ENCODE measurements at places on chromosomes 5 and 9.
A peak's percentile ranks its signal among the peaks of the same experiment; 100 is the strongest.

DNA sequence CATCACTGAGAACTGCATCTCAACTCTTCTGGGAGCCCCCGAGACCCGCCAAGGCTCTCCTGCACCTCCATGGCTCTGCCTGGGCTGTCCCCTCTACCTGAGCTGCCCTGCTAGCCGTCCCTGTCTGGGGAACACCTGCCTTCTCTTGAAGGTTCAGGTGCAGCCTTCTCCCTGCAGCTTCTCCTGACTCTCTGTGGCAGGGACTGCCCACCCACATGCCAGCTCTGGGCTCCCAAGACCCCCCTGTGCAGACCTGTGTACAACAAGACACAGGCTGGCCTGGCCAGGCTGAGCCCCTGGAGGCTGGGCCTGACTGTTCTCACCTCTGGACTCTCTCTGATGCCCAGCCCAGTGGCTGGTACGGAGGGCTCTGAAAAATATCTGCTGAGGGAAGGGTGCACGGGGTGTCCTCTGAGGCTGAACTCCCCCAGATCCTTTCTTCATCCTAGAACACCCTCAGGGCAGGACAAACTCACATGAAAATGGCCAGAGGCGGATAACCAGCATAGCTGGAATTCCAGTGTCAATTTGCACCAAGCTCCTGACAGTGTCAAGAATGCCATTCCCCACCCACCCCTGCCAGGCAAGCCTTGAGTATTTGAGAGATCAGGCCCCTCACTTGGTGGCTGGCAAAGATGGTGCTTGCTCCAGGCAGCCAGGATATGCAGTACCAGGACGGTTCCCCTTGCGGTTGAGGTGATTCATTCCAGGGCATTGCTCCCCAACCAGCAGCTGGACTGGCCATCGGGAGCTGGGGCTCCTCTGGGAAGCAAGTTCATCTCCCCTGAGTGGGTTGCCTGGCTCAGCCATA, 40.9 kb upstream of the SLC25A51 start:
- no peak for DNase-seq

- no peak for DNase-seq
Observed at GRCh38 chr5:138722544-138723177, 30.6 kb upstream of the CTNNA1 start.

DNA sequence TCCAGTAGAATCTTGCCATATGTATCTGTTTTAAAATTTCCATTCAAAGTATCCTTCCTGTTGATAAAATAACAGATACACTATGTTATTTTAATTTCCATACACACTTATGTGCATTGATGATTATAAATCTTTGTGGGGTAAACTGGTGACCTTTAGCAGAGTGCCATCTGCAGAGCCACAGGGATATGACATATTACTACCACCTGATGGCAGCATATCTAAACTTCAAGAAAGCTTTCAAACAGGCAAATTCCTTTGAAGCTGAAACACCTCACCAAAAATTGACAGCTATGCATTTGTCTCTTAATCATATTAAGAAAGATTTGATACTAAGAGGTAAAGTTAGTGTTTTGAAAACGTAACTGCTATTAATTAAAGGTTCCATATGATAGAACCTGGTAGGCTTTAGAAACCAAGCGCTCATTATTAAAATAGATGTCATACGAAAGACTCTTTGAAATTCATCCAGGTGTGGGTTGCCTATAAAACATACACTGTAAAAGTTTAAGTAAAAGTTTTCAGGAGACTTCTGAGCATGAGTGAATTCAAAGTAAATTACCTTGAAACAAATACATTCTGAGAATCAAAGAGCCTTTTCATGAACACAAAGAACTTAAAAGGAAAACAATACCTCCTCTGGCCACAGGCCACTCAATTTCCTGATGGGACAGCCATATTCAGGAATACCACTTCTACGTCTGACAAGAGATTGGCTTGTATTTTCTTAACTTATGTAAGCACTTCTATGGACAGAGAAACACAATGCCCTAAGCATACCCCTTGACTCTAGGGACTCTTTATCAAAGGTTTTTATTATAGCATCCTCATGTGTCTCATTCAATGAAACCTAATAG, 93.3 kb downstream of the KIAA0825 start:
- peak; percentile 12 for DNase-seq

DNA sequence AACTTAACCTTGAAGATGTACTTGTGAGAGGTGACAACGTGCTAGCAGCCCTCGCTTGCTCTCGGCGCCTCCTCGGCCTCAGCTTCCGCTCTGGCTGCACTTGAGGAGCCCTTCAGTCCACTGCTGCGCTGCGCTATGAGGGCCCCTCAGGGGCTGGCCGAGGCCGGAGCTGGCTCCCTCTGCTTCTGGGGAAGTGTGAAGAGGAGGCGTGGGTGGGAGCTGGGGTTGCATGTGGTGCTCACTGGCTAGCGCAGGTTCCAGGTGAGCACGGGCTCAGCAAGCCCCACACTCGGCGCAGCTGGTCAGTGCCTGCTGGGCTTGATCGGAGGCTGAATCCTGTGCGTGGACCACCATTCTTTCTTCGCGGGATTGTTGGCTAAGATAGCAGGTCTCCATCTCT, 166.1 kb downstream of the MRPS30 start:
- DNase-seq: no peak

DNA sequence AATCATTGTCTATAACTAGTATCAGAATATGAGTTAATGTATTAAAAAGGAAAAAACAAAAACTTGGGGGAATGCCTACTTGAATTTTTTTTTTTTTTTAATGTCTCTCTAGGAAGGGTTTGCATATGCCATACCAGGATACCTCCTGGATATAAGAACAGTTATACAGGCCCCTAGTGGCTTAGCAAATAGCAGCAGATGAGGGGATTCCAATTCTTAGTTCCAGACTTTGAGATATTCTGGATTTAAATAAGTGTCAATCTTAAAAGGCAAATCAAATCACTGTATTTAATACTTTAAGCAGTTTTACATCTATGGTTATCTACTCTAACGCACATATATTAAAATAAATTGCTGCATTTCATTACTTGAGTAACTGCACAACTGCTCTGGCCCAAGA, 1055.5 kb upstream of the DMAC1 start:
- no peak for DNase-seq

- peak; percentile 56 for DNase-seq
Observed at GRCh38 chr9:132125944-132126679, 35.7 kb upstream of the NTNG2 start.

DNA sequence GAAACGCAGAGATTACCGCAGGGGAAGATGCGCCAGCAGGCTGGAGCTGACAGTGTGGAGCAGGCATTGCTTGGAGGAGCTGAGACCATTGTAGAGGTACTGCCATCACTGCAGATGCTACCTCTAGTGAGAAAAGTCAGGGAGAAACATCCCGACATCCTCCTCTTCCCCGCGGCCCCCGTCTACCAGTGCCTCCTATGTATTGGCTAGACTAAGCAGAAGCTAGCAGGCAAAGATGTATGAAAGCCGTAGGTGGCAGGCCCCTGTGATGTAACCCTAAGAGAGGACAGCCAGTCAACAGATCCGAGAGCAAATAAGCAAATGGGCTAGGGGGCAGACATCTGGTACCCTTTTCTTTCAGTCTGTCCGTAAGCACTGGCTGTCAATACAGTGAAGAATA, 115.5 kb upstream of the ACTBL2 start:
- no peak for DNase-seq

GRCh38 chr5:32522429-32523143, 62.8 kb upstream of the SUB1 start:
- DNase-seq: peak; percentile 73

- no peak for DNase-seq
Observed at GRCh38 chr9:96725576-96725975, 52.3 kb downstream of the ZNF510 start.

GRCh38 chr9:131598121-131598520, 52.8 kb downstream of the PRRT1B start:
- DNase-seq: no peak
